ENCODE measurements at places on chromosomes 7 and 10.

- DNase-seq = no peak
Observed at GRCh38 chr10:35412003-35412723, 75.9 kb downstream of the CCNY start.

GRCh38 chr10:116737627-116738327 is 4.6 kb downstream of the HSPA12A start:
- no peak for DNase-seq

DNA sequence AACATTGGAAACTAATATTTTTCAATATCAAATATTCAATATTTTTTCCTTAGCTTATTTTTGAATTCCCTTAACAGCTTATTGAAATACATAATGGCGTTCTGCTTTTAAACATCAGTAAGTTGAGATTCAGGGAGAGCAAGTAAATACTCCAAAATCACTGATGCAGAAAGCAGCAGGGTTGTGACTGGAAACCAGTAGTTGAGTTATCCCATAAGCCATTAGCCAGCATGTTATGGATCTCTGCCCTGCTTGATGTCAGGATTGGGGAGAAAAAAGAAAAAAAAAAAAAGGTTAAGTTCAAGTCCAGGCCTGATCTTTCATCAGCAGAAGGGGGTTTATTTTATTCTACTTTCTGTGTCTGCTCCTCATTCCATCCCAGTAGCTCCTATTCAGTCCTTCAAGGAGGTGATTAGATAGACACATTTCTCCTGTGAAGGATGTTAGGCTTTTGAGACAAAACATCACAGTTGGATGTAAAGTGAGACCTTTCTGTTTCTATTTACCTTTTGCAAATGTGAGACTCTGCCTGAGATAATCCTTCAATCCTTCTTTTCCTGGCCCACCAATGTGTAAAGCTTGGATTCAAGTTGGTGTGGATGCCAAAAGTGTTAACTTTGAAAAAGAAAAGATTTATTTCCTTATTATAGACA is 110.9 kb upstream of the HDAC9 start:
- DNase-seq = peak; percentile 66

DNA sequence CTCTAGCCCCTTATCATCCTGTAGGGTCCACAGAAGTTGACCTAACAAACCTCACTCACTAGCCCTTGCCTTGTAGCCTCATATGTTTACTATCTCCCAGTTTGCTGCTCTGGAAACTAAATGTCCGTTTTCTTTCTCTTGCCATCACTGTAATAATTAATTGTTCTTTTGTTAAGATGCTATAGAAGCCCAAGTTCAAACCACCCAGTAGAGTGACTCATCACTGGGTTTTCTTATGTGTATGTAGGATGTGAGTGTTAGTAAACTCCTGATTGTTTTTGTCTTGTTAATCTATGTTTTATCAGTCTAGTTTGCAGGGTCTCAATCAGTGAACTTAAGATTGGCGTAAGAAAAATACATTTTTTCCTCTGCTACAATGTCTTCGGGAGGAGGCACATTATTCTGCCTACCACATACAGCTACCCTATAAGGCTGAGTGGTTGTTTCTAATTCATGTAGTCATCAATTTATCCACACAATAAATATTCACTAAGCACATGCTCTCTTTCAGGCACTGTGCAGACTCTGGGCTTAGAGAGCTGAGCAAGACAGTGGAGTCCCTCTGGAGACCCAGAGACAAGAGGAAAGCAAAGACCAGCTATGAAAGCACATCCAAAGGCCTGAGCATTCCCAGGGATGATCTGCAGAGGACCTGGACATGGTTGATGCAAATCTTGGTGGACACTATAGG is 474.1 kb upstream of the AKR1E2 start:
- DNase-seq = no peak

- DNase-seq = no peak
Observed at GRCh38 chr10:100749309-100750217, 4.2 kb downstream of the PAX2 start.

DNA sequence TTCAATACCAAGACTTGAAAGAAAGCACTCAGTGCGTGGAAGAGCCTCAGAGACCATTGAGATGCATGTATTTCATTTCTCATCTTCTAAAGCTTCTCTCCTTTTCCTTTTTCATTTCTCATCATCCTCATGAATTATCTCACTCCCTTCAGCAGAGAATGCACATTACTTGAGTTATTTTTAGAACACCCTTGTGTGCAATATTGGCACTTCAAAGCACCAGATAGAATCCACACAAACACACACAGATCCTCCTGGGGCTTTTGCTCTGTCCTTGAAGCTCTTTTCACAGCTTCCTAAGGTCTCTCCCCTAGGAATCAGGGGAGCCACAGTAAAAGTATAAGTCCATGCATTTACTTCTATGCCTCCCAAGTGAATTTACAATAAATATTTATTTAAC is 18.3 kb downstream of the DGKI start:
- DNase-seq = peak; percentile 11

DNA sequence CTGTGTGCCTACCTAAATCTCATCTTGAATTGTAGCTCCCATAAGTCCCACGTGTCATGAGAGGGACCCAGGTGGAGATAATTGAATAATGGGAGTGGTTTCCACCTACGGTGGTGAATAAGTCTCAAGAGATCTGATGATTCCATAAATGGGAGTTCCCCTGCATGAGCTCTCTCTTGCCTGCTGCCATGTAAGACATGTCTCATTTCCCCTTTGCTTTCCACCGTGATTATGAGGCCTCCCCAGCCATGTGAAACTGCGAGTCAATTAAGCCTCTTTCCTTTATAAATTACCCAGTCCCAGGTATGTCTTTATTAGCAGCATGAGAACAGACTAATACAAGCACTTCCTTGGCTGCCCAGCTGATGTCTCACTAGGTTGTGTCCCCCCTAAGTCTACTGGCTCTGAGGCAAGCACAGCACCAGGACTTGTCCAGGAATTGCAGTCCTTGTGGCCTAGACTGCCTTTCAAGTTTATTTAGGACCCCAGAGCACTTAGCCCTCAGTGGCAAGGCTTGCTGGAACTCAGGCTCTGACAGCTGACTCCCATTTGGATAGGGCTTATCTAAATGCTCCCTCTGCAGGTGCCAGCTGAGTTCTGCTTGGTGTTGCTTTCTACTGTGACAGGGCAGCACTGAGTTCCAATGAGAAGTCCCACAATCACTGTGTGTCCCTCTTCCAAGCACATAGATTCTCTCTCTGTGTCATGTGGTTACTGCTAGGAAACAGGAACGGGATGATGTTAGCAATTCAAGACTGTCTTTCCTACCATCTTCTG is 59.0 kb upstream of the TAS2R16 start:
- DNase-seq = no peak

DNA sequence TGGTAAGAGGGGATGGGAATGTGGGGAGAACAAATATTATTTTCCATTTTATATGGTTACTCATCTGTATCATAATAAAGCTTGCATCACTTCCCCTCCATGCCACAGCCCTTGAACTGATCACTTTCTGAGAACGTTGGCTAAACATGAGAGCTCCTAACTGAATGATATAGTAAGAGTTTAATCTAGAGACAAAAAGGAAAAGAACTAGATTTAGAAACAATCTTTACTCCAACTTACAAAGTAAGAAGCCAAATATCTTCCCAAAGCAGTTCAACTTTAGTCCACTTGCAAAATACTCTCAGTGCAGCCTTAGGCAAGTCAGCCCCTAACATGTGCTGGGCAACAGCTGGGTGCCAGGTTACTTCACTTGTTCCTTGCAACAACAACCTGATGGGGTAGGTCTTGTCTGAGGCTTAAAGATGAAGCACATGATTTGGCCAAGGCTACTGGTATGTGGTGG is 20.3 kb downstream of the SMURF1 start:
- DNase-seq = no peak

DNA sequence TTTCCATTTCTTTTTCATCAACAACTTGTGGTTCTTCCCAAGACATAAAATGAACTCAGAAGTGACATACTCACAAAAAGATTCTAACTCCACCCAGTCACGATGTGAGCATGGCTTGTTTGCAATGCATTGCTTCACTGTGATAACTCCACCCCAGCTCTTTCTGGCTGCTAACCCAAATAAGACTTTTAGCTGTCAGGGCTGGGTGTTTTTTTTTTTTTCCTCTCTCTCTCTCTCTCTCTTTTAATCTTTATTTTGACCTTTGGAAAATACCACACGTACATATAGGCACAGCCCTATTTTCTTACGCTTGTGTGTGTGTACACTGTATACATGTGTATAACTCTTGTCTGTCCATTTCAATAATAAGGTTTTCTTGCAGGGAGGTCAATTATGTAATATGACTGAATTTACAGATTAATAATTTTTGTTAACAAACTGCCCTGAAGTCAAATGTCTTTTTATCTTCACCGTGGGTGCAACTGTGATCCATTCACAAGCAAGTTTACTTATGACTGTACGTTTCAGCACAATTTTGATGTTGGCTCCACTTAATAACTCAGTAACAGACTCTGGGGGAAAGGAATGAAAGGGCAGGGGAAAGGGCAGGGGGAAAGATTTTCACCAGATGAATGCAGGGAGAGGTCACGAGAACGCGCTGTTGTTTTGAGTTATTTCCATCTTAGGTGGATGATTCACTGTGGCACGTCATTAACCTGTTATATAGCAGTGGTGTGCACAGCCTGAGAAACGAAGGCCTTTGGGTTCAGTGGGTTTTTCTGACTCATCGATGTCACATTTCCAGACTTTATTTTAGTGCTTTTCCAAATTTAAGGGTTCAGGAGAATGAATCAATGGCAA is 49.1 kb downstream of the APBB1IP start:
- no peak for DNase-seq
